ENCODE measurements at places on chromosomes 3 and 15.
A peak's percentile ranks its signal among the peaks of the same experiment; 100 is the strongest.

DNA sequence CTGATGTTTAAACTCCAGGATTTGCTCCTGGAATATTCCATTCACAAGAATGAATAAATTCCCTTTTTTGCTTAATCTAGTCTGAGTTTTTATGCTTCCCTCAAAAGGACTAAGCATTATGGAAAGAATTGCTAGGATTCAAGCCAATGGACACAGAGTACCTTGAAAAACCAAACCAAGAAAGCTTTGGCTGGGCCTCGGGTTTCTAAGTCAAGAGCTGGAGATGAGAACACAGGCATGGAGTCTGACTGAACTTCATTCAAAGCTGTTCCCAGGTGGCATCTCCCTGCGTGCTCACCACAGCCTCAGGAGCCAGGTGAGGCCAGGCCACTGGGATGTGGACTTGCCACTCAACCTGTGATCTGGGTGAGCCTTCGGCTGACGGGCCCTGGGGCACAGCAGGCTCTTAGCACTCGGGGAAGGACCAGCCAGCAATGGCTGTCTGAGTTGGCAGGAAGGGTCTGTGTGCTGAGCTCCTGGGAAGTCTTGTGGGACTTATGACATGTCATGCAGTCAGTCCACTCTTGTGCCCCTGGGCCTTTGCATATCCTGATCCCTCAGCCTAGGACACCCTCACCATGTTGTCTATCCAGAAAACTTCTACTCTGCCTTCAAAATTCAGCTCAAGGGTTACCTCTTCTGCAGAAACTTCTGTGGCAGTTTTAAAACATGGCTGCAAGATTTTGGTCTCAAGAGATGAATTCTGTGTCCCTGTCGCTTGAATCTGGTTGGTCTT is 21.8 kb downstream of the CRABP1 start:
- no peak for DNase-seq

GRCh38 chr3:37494216-37494615 is 319.8 kb upstream of the LRRFIP2 start:
- no peak for DNase-seq

GRCh38 chr3:172286548-172287148 is 161.6 kb downstream of the GHSR start:
- no peak for DNase-seq

- DNase-seq = peak; percentile 98
These were observed 109.9 kb upstream of the RAP2B start for GRCh38 chr3:153052096-153052460.

DNA sequence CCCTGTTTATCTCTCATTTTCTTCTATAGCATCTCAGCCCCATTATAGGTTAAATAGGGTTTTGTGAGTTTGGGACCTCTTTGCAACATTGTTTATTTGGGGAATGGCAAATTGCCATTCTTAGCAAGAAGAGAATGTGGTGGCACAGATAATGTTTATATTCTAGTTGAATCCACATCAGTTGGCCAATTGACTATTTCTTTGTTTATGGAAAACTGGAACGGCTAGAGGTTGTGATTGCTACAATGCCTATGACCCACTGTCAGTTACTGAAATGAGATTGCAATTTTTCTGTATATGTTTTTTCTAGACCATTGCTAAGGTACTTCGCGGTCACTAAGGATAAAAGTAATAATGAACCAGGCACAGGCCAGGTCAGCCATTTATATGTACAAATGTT is 44.6 kb upstream of the CFAP20DC start:
- no peak for DNase-seq

DNA sequence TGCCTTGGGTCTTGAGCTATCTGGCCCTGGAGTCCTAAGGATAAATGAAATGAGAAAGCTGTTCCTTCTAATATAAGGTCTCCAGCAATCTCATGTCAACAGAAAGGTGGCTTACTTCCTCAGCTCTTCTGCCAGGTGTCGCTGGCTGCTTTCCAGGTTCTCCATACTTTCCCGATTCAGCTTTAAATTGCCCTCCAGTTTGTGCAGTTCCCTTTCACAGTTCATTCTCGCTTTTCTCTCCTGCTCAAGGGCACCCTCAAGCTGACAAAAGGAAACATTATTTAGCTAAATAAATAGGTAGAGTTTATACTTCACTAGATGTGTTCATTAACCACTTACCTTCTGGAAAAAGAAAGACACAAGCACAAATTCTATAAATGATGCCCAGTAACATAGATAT is 73.0 kb downstream of the MYH15 start:
- no peak for DNase-seq

GRCh38 chr3:135103917-135104316 is 308.9 kb downstream of the EPHB1 start:
- no peak for DNase-seq

DNA sequence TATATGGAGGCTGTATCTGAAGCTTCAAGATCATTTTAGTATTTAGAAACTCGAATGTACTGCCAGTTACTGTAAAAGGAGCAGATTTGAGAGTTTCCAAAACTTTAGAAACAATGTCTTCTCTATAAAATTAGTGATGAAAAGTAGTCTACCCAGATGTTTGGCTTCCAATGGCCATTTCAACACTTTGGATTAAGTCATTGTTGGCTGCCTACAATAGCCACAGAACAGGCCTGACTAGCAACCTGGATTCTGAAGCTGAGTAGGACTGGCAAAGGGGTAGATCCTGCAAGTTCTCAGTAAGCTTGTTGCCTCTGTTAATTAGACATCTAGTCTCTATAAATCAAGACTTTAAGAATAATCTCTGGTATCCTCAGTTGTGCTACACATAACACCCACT is 239.0 kb upstream of the KCNMB2 start:
- DNase-seq = no peak

GRCh38 chr15:74844319-74845207 is 1.6 kb upstream of the ULK3 start:
- DNase-seq = no peak

- no peak for DNase-seq
These were observed 105.0 kb downstream of the TPRA1 start for GRCh38 chr3:127485396-127486170.

DNA sequence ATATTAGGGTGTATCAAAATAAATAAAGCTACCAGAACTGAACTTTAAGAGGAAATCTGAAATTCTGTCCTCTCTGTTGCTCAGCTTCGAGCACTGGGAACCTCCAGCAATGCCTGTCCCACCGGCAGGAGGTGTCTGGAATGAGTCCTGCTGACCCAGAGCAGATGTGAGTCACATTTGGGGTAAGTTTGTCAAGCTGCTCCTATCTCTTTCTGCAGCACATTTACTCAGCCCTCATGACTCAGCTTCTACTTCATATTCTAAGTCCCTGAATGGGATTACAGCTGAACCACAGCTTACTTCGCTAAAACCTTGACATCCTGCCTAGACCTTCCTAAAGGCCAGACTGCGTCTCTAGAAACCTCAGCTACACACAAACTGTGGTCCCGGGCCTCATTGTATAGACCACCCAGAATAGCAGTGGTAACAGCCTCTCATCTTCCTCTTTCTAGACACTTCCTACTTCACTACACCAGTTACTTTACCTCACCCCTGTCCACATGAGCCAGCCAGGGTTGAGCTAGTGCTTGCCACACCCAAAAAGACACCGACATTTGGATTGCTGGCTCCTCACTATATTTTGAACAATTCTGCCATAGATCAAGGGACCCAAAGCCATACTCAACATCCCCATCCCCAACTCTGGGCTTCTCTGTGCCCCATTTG is 109.6 kb upstream of the TMCO5A start:
- DNase-seq = peak; percentile 89

- no peak for DNase-seq
These were observed 126.7 kb downstream of the MYLK start for GRCh38 chr3:123757281-123757940.

GRCh38 chr3:181966393-181966792 is 254.7 kb downstream of the SOX2 start:
- no peak for DNase-seq

- DNase-seq = no peak
These were observed 50.1 kb downstream of the PCSK6 start for GRCh38 chr15:101439285-101439919.

DNA sequence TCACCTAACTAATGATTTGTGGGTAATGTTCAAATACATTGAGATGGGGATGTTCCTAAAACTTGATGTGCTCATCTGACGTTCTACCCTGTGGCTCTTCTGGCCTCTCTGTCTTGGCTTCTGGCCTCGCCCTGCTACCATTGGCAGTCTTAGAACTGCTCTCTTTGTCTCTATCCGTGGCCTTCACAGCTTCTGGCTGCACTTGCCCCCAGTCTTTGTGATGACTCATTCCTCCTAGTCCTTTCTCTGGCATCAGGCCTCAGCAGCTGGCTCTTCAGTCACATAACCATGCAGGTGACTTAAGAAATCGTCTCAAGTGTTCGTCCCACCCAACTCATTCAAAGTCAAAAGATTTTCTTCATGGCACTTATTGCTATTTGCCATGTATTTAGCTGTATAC is 188.1 kb downstream of the BBX start:
- no peak for DNase-seq

GRCh38 chr3:59052803-59053411 is 3.1 kb upstream of the CFAP20DC start:
- peak; percentile 54 for DNase-seq

DNA sequence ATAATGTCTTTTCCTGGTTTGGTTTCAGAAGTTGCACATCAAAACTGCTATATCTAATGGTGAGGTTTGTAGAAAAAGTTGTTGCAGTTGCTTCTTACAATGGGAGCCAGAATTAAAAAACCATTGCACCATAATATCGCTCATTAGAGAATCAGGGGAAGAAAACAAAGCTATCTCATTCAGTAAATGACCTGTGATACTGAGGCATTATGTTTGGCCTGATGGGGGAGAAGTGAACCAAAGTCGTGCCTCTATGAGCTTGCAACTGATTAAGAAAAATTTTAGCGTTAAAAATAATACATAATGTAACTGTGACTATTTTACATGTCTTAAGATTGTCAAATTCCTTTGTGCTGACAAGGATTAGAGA is 60.2 kb upstream of the ARHGEF26 start:
- DNase-seq = no peak

- no peak for DNase-seq
These were observed 2.2 kb upstream of the TRAK1 start for GRCh38 chr3:42088803-42089530.

- peak; percentile 98 for DNase-seq
These were observed 292.0 kb upstream of the SLCO3A1 start for GRCh38 chr15:91561371-91562100.

DNA sequence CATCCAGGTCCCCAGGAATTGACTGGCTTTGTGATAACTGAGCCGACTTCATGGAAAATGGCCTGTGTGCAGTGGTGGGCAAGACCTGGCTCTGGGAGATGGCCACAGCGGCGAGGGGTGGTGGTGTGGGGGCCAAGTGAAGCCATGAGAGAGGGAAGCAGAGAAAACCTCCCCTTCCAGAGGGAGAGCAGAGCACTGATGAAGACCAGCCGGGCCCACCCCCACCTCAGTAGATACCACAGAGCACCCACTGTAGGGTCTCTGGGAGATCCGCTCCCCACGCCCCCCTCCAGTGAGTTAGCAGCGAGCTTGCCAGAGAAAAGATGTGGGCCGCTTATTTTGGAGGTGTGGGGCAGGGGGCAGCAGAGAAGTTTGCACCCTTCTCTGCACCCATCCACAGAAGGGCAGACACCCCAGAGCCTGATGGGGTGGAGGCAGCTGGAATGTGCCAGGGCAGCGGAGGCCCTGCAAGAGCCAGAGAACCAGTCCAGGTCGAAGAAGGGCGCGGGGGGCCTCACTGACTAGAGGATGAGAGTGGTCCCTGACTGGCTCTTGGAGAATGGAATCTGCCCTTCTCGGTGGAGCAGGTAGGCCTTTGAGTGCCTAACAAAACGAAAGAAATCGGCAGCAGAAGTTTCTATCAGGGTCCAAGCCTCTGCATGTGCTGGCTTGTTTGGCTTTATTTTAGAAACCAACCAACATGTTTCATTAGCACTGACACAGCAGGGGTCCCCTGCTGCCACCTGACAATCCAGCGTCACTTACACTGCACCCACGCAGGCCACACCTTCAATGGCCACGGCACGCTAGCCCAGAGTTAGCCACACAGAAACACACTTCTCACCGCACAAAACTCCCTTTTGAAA is 28.3 kb downstream of the MELTF start:
- no peak for DNase-seq

DNA sequence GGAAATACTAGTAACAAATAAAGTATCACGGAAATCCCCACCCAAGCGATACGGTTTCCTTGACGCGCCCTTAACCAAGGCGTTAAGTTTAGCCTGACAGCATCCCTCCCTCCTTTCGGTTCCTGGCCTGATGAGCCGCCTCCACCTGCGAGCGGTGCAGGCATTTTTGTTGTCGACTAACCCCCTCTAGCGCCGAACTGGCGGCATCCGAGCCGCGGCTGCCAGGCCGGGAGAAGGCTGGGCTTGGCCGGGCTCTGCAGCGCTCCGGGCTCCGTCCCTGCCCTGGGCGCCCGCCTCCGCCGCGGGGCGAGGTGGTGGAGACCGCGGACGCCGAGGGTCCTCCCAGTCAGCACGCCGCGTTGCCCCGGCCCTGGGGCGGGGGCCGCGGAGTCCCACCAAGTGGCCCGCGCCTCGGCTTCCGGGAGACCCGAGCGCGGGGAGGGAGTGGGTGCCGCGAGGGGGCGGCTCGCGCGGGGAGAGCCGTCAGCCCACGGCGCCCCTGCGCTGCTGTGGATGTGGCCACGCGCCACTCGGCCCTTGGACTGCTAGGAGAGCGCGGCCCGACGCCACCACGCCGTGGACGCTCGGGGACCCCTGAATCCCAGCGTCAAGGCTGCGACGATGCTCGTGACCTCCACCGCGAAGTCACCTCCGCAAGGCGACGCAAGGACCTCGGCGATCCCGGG is 1.1 kb upstream of the EPHA6 start:
- DNase-seq = peak; percentile 60

GRCh38 chr15:29476503-29477080 is 207.0 kb upstream of the NSMCE3 start:
- no peak for DNase-seq

DNA sequence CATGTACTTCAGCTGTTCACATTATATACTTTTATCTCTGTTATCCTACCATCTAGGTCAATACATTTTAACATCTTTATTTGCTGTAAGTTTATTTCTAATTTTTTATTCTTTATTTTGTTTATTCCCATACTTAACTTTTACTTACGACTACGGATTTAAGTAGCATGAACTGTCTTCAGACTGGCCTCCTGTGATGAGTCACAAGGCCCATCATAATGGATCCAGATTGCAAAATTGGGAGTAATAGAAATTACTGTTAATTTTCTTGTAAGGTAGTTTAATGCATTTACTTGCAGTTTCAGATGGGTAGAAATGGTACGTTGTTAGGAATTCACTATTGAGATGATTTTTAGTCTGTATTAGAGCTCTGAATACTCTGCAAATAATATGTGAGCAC is 45.9 kb downstream of the PPARG start:
- DNase-seq = no peak
